Activated naive CD4-positive, alpha-beta T cell treated with anti-CD3 and anti-CD28 coated beads, Interleukin-2, amount 50 U/mL, for 72 hours (primary cell): ENCODE measurements at places on chromosomes 2 and 18.
A peak's percentile ranks its signal among the peaks of the same experiment; 100 is the strongest.

DNA sequence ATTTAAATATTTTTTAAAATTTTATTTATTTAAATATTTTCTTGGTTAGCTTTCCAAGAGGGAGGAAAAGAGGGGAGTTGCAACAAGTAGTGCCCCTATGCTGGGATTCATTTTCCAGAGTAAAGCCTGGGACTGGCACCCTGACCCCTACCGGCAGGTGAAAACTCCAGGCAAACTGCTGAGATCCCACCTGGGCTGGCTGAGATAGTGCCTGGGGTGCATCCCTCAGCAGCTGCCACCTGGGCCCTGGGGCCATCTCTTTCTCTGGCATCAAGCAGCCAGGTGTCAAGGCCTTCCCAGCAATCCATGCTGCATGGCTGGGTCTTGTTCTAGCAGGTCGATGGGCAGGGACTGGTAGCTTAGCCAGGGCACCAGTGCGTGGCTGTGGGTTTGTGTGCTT, 6.6 kb downstream of the SIX2 start:
- DNase-seq, result no peak

- DNase-seq, result peak; percentile 4
Measured at GRCh38 chr2:179898873-179899272, 37.5 kb upstream of the ZNF385B start.

- no peak for DNase-seq
Measured at GRCh38 chr2:200743042-200743676, 68.6 kb upstream of the BZW1 start.

DNA sequence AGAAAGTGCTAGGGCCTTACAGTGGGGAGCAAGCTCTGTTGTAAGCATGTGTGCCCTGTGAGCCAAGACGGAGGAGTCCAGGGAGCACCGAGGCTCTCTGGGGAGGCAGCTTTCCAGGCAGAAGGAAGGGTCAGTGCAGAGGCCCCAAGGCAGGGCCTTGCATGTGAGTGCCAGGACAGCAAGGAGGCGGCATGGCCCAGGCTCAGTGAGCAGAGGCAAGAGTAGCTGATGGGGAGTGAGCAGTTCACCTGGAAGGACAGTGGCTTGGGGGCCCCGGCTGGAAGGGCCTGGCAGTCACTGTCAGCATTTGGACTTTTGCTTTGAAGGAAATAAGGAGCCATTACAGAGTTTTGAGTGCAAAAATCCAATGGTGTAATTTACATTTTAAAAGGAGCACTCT, 223.8 kb upstream of the RAB12 start:
- DNase-seq, result no peak

GRCh38 chr2:120053891-120054290, 41.0 kb downstream of the EPB41L5 start:
- no peak for DNase-seq
